Activated T-cell treated with anti-CD3 and anti-CD28 coated beads for 1 hour (primary cell): ENCODE measurements at places on chromosomes 16 and 17.
A peak's percentile ranks its signal among the peaks of the same experiment; 100 is the strongest.

DNA sequence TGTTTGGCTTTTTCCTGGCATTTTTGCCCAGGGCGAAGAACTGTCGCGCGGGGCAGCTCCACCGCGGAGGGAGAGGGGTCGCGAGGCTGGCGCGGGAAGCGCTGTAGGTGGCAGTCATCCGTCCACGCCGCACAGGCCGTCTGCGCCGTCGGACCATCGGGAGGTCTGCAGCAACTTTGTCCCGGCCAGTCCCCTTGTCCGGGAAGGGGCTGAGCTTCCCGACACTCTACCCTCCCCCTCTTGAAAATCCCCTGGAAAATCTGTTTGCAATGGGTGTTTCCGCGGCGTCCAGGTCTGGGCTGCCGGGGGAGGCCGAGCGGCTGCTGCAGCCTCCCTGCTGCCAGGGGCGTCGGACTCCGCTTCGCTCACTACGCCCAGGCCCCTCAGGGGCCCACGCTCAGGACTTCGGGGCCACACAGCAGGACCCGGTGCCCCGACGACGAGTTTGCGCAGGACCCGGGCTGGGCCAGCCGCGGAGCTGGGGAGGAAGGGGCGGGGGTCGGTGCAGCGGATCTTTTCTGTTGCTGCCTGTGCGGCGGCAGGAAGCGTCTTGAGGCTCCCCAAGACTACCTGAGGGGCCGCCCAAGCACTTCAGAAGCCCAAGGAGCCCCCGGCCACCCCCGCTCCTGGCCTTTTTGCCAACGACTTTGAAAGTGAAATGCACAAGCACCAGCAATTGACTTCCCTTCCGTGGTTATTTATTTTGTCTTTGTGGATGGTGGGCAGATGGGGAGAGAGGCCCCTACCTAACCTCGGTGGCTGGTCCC is 2.3 kb upstream of the CBX4 start:
- no peak for DNase-seq

- DNase-seq = no peak
Measured at GRCh38 chr17:2054262-2054511, 716 bp upstream of the HIC1 start.

- no peak for DNase-seq
Measured at GRCh38 chr17:79652999-79653643, 42.3 kb upstream of the RBFOX3 start.

DNA sequence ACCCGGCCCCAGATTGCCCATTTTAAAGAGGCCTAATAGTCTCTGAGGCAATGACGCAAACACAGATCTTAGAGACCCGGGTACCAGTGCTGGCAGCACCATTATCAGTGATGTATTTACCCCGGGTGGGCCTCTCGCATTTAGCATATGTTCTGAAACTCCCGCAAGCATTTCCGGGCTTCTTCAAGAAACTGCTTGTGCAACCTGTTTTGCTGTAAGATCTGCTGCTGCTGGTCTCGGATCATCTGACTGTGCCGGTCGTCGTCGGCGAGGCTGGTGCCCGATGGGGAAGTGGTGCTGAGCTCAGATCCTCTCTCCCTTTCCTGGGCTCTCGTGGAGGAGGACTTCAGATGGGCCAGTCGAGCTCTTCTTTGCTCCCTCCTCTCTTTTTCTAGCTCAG is 12.5 kb downstream of the CEP295NL start:
- peak; percentile 22 for DNase-seq

DNA sequence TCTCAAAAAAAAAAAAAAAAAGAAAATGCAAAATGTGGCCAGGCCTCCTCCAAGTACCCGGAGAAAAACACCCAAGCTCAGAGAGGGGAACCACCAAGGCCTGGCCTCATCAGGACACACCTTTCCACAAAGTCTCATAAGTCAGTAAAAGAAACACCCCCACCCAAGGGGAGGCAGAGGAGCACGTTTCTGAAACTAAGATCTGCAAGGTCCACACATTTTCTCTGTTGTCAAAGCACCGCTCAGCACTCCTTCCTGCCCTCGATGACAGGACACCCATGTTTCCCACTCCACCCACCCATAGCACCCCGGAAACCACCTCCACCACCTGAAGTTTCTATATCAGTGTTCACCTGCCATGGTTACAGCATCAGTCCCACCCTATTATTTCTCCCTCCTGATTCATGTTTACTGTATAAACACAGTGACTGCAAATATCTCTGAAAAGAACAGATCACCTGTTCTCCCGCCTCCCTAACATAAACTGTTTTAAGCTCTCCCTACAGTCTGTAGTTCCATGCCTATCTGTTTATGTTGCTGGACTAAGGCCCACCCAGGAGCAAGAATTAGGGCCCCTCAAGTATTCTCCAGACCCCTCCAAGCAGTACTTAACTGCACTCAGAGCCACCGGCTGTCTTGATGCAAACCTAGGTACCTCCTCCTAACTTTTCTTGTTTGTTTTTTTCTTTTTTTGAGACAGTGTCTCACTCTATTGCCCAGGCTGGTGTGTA is 2.0 kb downstream of the CORO7 start:
- peak; percentile 63 for DNase-seq

DNA sequence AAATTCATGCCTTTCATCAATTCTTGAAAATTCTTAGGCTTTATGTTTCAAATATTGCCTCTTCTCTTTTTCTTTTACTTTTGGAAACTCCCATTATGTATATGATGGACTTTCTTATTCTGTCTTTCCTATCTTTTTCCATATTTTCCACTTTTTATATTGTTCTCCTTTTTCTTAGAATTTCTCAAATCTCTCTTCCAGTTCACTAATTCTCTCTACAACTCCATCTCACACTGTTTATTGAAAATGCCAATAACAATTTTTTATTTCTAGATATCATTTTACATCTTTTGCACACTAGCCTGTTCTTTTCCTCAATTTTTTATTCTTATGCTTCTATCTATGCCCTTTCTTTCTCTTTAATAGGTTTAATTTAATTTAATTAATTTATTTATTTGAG is 43.8 kb upstream of the EFCAB3 start:
- no peak for DNase-seq

- peak; percentile 28 for DNase-seq
Measured at GRCh38 chr16:1706386-1707192, 594 bp downstream of the MAPK8IP3 start.

DNA sequence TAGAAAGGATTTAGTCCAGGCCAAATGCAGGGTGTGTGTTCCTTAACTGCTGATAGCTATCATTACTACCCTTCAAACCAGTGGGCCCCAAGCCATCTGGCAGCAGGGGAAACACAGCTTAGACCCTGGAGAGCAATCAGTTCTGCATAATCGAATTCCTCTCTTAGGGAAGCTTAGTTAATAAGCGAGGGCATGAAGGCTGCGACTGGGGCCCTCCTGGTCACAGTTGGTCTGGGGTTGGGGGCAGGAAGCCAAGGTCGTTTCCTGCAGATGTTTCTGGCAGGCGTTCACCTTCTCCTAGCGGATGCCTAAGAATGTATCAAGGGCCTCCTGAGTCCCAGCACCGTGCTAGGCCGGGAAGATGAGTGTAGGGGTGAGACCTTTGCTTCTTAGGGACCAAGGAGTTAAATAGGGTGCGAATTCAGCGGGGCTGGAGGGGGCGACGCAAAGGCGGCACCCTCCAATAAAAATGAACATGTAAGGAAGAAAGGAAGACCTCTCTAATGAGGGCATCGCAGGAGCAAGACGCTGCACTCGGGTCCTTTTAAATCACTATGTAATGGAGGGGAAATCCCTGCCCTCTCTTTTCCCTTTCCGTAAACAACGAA is 16.5 kb upstream of the EEF2K start:
- no peak for DNase-seq

DNA sequence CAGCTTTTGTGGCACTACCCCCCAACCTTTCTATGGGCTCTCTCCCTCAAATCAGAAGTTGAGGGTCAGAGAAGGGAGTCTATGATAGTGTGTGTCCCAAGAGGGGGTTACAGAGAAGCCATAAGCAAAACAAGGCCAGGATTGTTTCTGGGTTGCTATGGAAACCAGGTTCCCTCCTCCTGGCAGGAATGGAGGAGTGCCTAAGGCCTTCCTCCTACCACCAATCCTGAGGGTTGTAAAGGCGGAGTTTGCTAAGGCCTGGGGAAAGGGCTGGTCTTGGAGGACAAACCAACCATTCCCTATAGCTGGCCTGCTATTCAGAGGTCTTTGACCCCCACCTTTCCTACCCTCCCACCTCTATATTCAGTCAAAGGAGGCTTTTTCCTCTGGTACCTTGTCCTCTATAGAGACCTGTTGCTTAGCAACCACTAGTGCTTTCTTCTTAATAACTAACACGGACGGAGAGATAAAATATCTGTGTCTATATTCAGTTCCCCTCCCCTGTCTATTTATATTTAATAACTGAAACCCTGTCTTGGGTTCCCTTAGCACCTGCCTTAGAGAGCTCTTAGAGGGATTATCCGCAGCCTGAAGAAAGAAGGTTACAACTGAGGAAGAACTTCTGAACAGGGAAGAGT is 43.4 kb downstream of the NEUROD2 start:
- no peak for DNase-seq

DNA sequence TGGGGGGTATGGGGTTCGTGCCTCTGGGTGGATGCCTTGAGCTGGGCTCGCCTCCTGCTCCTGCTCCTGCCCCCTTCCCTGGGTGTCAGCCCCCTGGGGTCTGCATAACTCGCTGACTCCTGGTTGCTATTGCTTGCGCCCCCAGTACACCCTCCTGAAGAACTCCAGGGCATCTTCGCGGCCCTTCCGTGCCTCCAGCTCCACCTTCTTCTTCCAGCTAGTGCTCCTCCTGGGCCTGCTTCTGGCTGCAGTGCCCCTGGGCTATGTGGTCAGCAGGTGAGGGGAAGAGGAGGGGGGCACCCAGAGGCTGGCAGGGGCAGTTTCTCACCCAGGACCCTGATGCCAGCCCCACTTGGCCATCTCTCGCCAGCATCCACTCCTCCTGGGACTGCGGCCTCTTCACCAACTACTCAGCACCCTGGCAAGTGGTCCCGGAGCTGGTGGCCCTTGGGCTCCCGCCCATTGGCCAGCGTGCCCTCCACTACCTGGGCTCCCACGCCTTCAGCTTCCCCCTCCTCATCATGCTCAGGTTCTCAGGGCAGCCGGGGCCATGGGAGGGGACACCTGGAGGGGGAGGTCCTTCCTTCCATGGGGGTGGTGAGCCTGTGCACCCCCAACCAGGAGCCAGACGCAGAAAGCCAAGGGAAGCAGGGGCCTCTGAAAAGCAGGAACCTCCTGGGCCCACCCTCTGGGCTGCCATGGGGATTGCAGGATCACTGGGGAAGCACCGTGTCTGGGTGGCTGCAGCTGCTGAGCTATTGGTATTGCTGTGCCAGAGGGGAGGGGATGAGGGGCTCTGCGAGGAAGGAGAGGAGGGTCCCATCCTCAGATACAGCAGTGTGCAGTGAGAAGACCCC is 7.8 kb upstream of the C17orf99 start:
- no peak for DNase-seq

DNA sequence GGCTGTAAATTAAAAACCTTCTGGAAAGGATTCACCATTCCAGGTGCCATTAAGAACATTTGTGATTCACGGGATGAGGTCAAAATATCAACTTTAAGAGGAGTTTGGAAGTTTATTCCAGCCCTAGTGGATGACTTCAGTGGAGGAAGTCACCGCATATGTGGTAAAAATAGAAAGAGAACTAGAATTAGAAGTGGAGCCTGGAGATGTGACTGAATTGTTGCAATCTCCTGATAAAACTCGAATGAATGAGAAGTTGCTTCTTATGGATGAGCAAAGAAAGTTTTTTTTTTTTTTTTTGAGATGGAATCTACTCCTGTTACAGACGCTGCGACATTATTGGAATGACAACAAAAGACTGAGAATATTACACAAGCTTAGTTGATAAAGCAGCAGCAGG is 26.7 kb downstream of the CCL4 start:
- DNase-seq = no peak

GRCh38 chr17:46771561-46772474 is 46.7 kb downstream of the WNT3 start:
- no peak for DNase-seq

DNA sequence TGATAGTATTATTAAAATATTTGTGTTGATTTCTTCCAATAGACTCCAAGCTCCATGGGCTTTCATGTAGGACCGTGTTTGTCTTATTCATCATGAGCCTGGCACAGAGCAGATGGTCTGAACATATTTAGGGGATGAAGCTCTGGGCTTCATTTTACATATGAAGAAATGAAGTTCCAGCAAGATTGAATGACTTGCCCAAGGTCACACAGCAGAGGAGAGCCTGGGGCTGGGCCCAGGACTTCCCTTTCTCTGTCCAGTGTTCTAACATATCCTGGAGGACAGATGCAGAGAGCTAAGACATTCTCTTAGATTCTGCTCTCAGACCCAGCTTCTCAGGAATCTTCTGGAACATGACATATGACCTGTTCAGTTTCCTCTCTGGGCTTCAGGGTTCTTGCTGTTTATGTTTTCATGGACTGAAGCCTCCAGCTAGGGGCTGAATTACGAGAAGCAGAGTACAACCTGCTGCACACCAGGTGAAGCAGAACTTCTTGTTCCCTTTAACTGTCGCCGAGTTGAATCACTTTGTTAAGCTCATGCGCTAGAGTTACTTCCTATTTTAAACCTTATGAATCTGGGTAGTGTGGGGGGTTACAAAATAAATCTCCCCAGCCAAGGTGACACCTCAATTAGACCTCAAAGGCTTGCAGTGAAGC is 53.6 kb downstream of the GPRC5B start:
- DNase-seq = no peak

DNA sequence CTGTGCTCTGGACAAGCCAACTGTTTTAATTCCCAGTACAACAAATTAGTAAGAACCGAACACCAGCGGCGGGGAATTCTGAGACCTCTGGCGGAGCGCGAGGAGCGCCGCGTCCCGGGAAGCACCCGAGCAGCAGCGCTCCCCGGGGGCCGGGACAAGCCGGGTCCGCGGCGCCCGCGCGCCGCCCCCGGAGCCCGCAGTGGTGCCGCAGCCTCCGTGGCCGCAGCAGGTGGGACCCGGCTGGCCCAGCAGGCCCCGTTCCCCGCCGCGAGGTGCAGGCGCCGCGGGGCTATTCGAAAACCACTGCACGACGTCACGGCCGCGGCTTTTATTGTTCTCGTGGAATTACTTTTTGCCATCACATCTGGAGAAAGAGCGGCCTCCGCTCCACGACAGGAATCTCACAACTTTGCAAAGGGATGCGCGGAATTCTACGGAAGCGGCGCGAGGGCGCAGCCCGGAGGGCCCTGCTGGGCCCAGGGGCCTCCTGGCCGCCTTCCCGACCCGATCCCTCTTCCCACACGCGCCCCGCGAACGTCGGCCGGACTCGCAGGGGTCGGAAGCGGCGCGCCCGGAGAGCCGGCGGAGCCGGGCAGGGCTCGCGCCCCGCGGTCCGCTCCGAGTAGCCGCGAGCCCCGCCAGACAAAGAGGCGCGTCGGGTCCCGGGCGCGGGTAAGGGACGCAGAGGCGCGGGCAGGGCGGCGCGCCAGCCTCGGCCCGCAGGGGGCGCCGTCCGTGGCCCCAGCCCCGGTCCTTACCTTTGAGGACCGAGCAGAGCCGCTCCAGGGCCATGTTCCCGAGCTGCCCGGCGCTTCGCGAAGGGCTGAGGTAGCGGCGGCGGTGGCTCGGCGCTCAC is 696 bp downstream of the NETO2 start:
- peak; percentile 36 for DNase-seq

GRCh38 chr17:58280480-58281217 is at the start of gene MPO:
TSS of gene MPO (minus strand) at chr17:58280935. CDS start at chr17:58280758, 177 bp downstream.
- no peak for DNase-seq

DNA sequence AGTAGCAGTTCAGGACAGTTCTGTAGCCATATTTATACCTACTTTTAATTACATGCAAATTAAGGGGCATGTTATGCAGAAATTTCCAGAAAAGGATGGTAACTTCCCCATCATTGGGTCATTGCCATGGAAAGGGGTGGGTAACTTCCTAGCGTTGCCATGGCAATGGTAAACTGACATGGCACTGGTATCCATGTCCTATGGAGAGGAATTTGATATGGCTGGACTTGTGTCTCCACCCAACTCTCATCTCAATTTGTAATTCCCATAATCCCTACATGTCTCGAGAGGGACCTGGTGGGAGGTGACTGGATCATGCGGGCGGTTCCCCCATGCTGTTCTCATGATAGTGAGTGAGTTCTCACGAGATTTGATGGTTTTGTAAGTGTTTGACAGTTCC is 35.6 kb upstream of the CACNG4 start:
- DNase-seq = no peak
